Naive B cell (primary cell): ENCODE measurements at places on chromosomes 2 and 18. TPM values are rescaled to one million over a fixed set of nuclear protein-coding genes. Genes with fewer than 3 reads are reported as not detected.

DNA sequence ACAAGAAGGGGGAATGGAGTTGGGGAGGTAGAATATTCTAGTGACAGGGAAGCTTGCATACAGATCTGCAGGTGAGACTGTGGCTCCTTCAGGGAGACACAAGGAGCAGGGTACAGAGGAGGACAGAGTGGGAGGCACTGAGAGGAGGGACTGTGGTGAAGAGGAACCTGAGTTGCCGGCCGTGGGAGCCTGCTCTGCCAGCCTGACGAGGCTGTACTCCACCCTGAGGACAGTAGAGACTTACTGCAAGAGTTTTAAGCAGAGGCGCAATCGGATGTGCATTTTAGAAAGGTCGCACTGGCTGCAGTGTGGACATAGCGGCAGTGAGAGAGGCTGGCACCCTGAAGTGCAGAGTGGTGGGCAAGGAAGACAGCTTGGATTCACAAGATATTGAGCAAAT is 185.8 kb downstream of the GFPT1 start:
- H3K4me3 ChIP-seq: no peak overlapping the region
- no peaks in the 10 kb centered on the region for H3K36me3 ChIP-seq
- peaks cover 9% of the 10 kb centered on the region for H3K27me3 ChIP-seq
- no peaks in the 10 kb centered on the region for H3K4me1 ChIP-seq
- no peak for DNase-seq

DNA sequence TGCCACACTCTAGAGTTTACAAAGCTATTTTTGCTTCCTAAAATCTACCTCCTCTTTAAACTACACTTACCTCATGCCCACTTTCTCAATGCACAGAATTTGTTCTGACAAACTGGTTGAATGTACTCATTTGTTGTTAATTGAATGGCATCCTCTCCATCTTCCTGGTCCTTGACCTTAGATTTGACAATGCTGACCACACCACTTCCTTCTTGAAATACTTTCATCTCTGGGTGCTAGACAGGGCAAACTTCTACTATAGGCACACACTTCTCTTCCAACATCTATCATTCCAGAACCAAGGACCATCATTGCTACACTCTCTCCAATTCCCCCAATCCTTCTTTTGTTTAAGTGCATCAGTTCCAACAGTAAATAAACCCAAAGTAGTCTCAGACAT is 22.3 kb downstream of the ARL5A start:
- no peak overlapping the region for H3K27ac ChIP-seq
- no peak for DNase-seq
- H3K4me3 ChIP-seq: no peak overlapping the region
- no peaks in the 10 kb centered on the region for H3K27me3 ChIP-seq
- H3K36me3 ChIP-seq: peaks cover 8% of the 10 kb centered on the region

DNA sequence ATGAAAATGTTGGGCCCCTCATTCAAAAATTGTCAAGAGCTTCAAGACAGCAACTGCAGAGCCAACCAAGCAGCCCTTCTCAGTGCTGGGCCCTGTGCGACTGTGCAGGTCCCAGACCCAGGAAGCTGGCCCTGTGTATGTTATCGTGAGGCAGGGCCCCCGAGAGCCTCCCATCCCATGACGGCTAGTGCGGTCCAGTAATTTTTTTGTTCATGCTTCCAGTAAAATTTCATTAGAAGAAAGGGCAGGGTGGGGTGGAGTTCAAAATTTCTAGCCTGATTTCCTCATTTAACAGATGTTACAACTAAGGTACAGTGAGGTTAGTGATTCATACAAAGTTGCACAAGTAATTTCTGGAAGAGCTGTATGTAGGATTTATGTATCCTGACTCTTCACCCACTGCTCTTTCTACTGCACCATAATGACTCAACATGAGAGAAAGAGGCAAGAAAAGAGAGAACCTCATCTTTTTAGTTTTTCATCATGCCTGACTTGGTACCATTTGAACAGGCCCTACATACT is 105.5 kb downstream of the ZEB2 start:
- no peaks in the 10 kb centered on the region for H3K27me3 ChIP-seq
- no peak for DNase-seq
- H3K36me3 ChIP-seq: peaks cover 17% of the 10 kb centered on the region
- peaks cover 14% of the 10 kb centered on the region for H3K4me1 ChIP-seq
- H3K27ac ChIP-seq: no peak overlapping the region

The LANCL1 gene
- polyA plus RNA-seq: 23.4 TPM

- DNase-seq: no peak
- H3K27me3 ChIP-seq: no peaks in the 10 kb centered on the region
- no peak overlapping the region for H3K27ac ChIP-seq
- H3K36me3 ChIP-seq: peaks cover 2% of the 10 kb centered on the region
- H3K4me3 ChIP-seq: no peak overlapping the region
Measured at GRCh38 chr2:61282104-61282590, 120.2 kb downstream of the C2orf74 start.

DNA sequence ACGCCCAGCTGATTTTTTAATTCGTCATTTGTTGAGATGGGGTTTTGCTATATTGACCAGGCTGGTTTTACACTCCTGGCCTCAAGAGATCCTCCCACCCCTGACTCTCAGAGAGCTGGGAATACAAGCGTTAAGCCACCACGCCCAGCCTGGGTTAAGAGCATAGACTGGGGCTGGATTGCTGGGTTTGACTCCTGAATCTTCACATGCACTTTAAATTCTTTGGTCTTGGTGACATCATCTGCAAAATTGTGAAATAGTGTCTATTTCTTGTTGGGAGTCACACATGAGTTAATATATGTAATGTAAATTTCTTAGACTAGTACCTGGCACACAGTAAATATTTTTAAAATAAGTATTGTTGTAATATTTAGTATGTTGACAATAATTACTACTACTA is 257.4 kb downstream of the DOK6 start:
- no peak overlapping the region for H3K4me3 ChIP-seq
- H3K36me3 ChIP-seq: no peaks in the 10 kb centered on the region
- DNase-seq: no peak

The IL36RN gene
- not detected for polyA plus RNA-seq

GRCh38 chr18:63302220-63302619 is 17.3 kb downstream of the BCL2 start:
- H3K4me3 ChIP-seq: peak overlapping the region; percentile 23
- H3K27me3 ChIP-seq: no peaks in the 10 kb centered on the region
- H3K27ac ChIP-seq: peak overlapping the region; percentile 65
- H3K36me3 ChIP-seq: peaks cover 39% of the 10 kb centered on the region

- H3K36me3 ChIP-seq: no peaks in the 10 kb centered on the region
- H3K27ac ChIP-seq: no peak overlapping the region
- peaks cover 2% of the 10 kb centered on the region for H3K4me1 ChIP-seq
- H3K4me3 ChIP-seq: no peak overlapping the region
- no peak for DNase-seq
Measured at GRCh38 chr18:22455425-22456115, 37.9 kb upstream of the CTAGE1 start.

DNA sequence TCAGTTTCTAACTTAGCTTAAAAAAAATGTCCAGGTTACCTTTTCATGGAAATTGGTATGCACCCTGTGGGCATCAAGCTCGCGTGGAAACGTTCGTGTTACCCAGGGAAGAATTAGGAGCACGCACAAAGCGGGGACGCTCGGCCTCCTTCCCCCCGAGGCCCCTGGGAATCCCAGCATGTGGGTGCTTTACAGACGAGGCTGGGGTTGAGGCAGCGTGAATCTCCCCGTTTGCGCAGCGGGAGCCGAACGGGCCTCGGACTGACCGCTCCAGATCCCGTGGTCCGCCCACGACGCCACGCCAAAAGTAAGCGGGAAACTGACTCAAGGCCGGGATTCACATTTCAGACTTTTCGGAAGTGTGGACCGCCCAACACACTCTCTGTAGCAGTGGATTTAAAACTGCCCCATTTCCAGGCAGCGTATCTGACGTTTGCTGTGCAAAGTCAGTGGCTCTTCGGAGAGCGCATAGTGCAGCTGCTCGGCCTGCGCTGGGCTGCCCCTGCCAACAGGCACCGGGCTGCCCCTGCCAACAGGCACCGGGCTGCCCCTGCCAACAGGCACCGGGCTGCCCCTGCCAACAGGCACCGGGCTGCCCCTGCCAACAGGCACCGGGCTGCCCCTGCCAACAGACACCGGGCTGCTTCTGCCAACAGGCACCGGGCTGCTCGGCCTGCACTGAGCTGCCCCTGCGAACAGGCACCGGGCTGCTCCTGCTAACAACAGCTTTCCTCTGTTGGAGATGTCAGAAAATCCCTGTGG is 49.7 kb downstream of the SH3YL1 start:
- H3K4me3 ChIP-seq: no peak overlapping the region
- H3K36me3 ChIP-seq: peaks cover 7% of the 10 kb centered on the region
- no peaks in the 10 kb centered on the region for H3K4me1 ChIP-seq
- no peak overlapping the region for H3K27ac ChIP-seq
- peaks cover 29% of the 10 kb centered on the region for H3K27me3 ChIP-seq

GRCh38 chr2:21288299-21288698 is 164.5 kb downstream of the TDRD15 start:
- no peak overlapping the region for H3K27ac ChIP-seq
- peaks cover 4% of the 10 kb centered on the region for H3K27me3 ChIP-seq
- no peaks in the 10 kb centered on the region for H3K36me3 ChIP-seq
- H3K4me1 ChIP-seq: no peaks in the 10 kb centered on the region
- H3K4me3 ChIP-seq: no peak overlapping the region

DNA sequence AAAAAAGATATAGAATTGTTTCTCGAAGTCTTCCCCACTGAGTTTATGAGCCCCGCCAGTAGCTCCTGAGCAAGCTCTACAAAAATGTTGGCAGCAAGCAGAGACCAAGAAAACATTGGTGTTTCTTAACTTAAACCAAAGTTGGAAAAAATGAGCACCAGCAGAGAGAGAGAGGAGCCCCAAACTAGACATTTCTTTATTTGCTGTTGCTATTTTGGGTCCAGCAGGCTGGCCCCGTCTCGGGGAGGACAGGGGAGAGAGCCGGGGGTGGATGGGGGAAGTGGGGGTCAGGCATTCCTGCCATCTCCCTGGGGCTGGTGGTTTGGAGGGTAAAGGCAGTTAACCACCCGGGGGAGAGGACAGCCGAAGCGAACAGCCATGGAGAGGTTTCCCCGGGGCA is 113.0 kb downstream of the DYSF start:
- no peaks in the 10 kb centered on the region for H3K4me1 ChIP-seq
- H3K36me3 ChIP-seq: no peaks in the 10 kb centered on the region
- no peak for DNase-seq
- H3K27me3 ChIP-seq: peaks cover 6% of the 10 kb centered on the region
- no peak overlapping the region for H3K27ac ChIP-seq

GRCh38 chr2:65199891-65200290 is 27.7 kb upstream of the ACTR2 start:
- no peak overlapping the region for H3K27ac ChIP-seq
- H3K4me1 ChIP-seq: no peaks in the 10 kb centered on the region
- no peak for DNase-seq
- H3K36me3 ChIP-seq: no peaks in the 10 kb centered on the region
- no peaks in the 10 kb centered on the region for H3K27me3 ChIP-seq
- H3K4me3 ChIP-seq: no peak overlapping the region

The INHBB gene
- not detected for polyA plus RNA-seq

The PSMA8 gene
- 0.76 TPM for polyA plus RNA-seq

The IL1R2 gene
- polyA plus RNA-seq: 0.70 TPM

DNA sequence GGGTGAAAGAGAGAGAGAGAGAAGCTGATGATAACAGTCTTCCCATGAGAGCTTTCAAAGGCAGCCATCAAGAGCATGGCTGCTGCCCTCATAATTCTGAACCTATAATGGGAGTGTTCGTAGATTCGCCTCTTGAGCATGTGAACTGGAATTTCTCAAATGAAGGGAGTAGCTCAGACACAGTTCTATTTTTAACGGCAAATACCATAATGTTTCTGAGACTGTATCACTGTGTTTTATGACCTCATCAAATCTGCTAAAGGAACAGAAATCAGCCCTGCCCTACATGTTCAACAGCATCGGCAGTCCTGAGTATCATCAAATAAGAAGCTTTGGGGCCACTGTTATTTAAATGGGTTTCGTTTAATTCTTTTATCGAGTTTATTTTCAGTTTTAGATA is 645.6 kb downstream of the GALR1 start:
- H3K27ac ChIP-seq: no peak overlapping the region
- H3K4me3 ChIP-seq: no peak overlapping the region
- H3K36me3 ChIP-seq: no peaks in the 10 kb centered on the region
- peaks cover 27% of the 10 kb centered on the region for H3K27me3 ChIP-seq
- DNase-seq: no peak
- H3K4me1 ChIP-seq: no peaks in the 10 kb centered on the region

DNA sequence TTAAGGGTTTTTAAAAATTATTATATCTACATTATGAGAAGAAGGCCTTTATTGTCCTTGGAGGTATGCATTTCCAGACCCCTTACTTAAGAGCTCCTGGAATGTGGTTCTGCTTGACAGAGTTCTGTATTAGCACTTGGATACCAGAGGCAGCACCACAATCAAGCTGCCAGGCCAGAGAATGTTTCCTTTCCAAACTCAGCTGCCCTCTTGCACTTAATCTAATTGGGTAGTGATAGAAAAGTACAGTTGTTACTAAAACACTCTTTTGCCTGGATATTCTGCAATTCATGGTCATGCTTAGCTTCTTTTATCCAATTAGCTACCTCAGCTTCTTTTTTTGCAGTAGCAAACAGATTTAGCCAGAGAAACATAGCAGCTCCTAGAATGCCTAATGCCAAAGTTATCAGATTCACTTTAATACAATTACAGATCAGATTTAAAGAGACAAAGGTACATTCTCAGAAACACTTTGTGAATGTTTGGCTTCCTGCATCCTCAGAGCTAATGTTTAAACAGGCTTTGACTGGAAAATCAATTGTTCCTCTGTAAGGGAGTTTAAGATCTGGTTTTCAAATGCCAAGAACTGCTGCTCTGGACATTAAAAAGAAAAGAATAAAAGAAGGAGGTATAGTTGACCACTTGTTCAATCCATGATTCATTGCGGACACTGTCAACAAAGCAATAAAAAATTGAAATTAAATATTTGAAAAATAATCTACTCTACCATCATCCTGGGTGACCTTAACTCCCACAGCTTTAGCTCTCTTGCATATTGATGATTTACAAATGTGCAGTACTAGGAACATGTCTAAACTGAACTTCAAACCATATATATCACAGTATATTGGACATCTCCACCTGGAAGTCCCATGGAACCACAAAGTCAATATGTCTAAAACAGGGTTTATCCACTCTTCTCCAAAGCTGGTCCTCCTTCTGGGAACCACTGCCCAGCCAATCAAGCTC is 12.8 kb downstream of the NOSTRIN start:
- H3K27me3 ChIP-seq: no peaks in the 10 kb centered on the region
- H3K27ac ChIP-seq: no peak overlapping the region
- no peaks in the 10 kb centered on the region for H3K36me3 ChIP-seq
- DNase-seq: no peak
- no peak overlapping the region for H3K4me3 ChIP-seq

DNA sequence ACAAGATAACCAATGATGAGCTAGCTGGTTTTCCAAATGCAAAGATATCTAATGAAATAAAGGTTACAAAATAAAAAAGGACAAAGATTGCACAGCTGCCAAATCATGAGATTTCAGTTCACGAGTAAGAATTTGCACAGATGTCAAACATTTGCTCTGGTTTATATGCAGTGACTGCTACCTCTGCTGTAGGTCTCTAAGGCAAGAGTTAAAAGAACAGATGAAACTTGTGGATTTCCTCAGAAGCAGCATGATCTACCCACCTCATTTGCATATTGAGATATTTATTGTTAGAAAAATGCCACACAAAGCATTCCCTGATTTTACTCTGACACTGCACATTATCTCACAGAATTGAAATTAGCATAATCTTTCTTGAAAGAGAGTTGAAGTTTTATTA is 763.2 kb upstream of the ZEB2 start:
- no peak overlapping the region for H3K27ac ChIP-seq
- DNase-seq: no peak
- no peak overlapping the region for H3K4me3 ChIP-seq
- H3K27me3 ChIP-seq: no peaks in the 10 kb centered on the region
- H3K36me3 ChIP-seq: no peaks in the 10 kb centered on the region

GRCh38 chr2:172489681-172490080 is 62.3 kb downstream of the ITGA6 start:
- H3K4me1 ChIP-seq: peaks cover 13% of the 10 kb centered on the region
- H3K36me3 ChIP-seq: no peaks in the 10 kb centered on the region
- H3K27me3 ChIP-seq: no peaks in the 10 kb centered on the region
- H3K4me3 ChIP-seq: no peak overlapping the region
